Activated CD4-positive, alpha-beta T cell treated with anti-CD3 and anti-CD28 coated beads, Interleukin-2, amount 50 U/mL, for 48 hours (primary cell): ENCODE measurements at places on chromosomes 11 and 22.

DNA sequence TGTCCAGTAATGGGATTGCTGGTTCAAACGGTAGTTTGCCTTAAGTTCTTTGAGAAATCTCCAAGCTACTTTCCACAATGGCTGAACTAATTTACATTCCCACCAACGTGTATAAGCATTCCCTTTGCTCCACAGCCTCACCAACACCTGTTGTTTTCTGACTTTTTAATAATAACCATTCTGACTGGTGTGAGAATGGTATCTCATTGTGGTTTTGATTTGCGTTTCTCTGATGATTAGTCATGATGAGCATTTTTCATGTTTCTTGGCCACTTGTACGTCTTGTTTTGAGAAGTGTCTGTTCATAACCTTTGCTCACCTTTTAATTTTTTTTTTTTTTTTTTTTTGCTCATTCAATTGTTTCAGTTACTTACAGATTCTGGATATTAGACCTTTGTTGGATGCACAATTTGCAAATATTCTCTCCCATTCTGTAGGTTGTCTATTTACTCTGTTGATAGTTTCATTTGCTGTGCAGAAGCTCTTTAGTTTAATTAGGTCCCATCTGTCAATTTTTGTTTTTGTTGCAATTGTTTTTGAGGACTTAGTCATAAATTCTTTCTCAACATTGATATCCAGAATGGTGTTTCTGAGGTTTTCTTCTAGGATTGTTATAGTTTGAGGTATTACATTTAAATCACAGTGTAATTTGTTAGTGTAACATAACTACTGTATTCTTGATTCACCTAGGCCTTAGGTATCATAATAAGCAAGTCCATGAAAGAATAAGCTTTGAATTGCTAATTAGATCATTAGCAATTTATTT lies 33.0 kb downstream of the CCDC34 start:
- no peak for DNase-seq

DNA sequence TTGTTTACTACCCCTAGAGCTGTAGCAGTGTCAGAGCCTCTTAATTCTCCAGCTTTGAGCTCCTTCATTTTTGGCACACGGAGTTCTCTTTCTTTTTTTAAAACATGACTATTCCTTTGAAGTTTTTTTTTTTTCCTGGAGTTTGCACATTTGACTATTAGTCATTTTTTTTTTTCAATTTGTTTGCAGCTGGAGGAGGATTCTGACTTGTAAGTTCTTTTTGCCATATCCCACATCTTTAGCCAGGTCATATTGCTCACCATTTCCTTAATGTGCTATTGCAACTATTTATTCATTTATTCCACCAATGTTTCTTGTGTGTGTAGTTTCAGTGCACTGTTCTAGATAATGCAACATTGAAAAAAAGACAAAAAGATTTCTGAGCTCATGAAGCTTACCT lies 166.3 kb upstream of the ARHGAP20 start:
- no peak for DNase-seq

GRCh38 chr22:47420211-47420610 lies 657.8 kb downstream of the TBC1D22A start:
- no peak for DNase-seq

DNA sequence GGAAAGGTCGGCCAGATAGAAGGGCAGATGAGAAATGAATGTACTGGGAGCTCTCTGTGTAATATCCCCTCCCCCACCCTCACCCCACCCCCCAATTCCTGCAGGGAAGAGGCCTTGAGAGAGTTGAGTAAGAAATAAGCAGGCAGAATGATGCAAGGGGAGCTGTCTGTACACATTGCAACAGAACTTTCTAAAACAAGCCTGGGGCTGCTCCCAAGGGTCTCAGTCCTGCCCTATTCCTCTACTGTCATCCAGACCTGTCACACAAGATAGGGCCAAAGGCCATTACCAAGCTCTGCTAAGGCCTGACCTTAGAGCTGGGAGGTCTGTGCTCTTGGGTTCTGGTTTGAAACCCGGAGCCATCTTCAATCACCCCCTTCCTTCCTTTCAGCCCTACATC lies 5.7 kb upstream of the DGAT2 start:
- no peak for DNase-seq

- DNase-seq, result no peak
These were observed 12.7 kb downstream of the MYO18B start for GRCh38 chr22:25754527-25755202.
